ENCODE measurements at places on chromosomes 3 and 15. TPM values are rescaled to one million over a fixed set of nuclear protein-coding genes. Genes with fewer than 3 reads are reported as not detected.

DNA sequence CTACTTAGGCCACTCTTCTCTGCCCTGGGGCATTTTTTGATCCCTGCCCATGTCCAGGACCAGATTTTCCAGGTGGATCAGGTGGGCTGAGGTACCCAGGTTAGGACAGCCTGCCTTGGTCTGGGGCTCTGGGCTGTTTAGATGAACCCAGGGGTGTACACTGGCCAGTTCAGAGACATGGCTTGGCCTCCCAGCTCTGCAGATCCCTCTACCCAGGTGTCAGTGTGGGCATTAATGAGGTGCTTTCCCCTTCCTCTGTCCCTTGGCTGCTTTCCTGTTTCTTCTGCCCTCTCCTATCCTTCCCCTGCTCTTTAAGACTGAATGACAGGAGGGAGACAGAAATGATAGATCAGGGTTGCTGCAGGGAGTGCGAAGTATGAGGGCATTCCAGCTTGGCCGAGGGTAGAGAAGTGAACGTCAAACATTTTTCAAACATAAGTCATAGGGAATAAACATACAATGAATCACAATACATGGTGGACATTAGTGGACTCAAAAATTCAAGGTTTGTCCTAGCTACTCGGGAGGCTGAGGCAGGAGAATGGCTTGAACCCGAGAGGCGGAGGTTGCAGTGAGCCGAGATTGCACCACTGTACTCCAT, 30.5 kb downstream of the RTP1 start:
- DNase-seq: no peak

The DUOXA2 gene
- not detected for total RNA-seq

DNA sequence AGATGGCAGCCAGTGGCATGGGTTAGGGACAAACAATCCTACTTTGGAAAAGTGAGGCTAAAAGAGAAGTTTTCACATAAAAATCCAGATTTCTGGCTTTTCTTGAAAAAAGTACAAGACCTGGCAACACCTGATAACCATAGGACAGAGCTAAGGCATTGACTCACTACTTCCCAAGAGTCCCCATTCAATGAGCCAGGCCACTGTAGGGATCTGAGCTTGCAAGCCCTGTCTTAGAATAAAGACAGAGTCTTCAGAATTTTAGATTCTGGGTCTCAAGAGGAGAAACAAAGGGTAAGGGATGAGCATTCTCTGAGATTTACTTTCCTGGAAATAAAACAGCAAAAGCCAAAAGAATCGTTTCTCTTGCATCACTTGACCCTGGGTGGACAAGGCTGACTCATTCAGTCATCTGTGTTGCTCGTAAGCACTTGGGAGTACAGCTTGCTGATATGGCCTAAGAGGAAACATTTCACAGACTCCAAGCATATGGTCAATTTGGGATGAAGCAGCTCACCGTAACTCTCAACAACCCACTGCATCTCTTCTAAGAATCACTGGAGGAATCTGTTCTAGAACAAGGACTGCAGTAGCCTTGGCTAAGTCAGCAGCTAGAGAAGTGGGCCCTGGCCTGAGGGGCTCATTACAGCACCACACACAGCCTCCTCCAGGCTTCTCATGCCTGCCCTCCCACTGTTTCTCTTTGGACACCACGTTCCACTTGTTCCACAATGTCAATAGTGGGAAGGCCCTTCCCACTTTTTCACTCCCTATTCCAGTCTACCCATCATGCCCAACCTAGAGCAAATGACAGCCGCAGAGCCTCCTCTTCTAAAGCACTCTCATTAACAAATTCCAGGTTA, 86.2 kb downstream of the RFTN1 start:
- DNase-seq: no peak

- no peak for DNase-seq
Measured at GRCh38 chr3:117118604-117119003, 409.0 kb downstream of the TUSC7 start.

DNA sequence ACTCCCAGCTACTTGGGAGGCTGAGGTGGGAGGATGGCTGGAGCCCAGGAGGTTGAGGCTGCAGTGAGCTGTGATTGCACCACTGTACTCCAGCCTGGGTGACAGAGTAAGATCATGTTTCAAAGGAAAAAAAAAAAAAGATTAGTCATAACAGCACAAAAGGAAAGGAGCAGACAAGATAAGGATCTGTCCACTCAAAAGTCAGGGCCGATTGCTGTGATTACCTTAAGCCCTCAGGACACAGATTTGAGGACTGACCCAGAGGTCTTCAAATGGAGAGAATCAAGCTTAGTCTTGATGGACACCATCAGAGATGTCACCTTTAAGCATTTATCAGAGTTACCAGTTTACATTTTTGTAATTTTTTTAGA, 23.9 kb upstream of the HEG1 start:
- DNase-seq: no peak

The KIF15 gene
- 25.5 TPM for total RNA-seq

DNA sequence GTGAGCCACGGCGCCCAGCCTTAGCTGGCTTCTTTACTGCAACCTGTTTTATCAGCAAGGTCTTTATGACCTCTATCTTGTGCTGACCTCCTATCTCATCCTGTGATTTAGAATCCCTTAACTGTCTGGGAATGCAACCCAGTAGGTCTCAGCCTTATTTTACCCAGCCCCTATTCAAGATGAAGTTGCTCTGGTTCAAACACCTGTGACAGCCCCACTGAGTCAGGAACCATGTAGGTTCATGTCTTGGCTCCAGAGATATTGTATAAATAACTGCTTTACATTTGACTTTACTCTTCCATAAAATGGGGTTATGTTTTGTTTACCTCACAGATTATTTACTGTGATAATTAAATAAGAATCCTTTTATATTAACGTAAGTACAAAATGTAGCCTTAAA, 27.1 kb upstream of the ANO10 start:
- no peak for DNase-seq

The CCK gene
- total RNA-seq: not detected

The SLC6A20 gene
- total RNA-seq: not detected

The NRROS gene
- 38.8 TPM for total RNA-seq

- no peak for DNase-seq
Measured at GRCh38 chr3:2810723-2811122, 299.5 kb downstream of the IL5RA start.

All from activated T-helper 1 cell treated with anti-CD3 and anti-CD28 coated beads, Interleukin-12 subunit alpha, Interleukin-12 subunit beta, Interleukin-2, Interleukin-4 antibody, amounts not matched to agents 30 ng/mL and 10 ng/mL and 1 ng/mL, durations not matched to agents 14 hours and 24 hours and 36 hours (primary cell).